ENCODE measurements at places on chromosomes 13 and 19.

DNA sequence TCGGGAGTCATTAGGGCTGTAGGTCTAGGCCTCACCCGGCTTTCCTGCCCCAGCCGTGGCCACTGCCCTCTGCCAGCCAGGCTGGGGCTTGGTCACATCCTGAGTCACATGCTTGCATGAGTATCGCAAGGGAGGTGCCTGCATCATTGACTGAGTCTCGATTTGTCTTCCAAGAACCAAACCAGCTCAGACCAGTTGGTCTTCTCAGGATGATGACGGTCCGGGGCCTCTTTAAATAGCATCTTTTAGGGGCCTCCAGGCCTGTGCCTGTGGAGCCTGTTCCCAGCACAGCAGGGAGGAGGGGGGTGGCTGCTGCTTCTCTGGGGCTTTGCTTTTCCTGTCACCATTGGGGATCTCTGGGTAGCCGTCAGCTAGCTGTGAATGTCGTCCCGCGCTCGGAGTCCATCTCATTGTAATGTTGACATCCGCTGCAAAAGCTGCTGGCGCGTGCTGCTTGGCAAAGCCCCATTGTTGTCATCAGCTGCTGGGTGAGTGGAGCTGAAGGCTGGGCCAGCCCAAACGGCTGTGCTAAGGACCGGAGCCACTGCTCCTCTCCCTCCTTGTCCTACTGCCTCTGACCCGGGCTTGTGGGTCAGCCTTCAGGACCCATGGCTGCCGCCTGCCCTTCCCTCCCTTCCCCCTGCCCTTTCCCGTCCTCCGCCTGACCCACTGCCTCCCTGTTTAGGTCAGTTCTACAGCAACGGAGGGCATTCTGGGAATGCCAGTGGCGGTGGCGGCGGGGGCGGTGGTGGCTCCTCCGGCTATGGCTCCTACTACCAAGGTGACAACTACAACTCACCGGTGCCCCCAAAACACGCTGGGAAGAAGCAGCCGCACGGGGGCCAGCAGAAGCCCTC lies 14.3 kb upstream of the QTRT1 start:
- DNase-seq, result no peak

DNA sequence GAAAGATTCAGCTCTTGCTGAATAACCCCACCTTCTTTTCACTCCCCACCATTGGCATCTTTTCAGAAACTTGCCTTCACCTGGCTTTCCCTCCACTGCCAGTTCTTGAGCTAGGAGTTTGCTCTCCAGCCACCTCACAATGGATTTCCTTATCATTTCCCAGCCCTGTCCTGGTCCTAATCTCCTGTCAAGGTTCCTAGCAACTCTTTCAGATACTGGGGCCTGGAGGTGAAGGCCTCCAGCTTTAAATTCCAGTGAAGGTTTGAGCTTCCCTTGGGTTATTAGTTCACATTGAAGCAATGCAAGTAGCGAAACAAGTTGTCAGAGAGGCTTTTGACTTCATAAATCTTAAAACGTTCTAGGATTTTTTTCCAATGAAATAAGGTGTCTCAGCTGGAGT lies 320.8 kb upstream of the MAB21L1 start:
- DNase-seq, result no peak

- DNase-seq, result no peak
Measured at GRCh38 chr13:102584434-102584833, 12.4 kb upstream of the TPP2 start.

DNA sequence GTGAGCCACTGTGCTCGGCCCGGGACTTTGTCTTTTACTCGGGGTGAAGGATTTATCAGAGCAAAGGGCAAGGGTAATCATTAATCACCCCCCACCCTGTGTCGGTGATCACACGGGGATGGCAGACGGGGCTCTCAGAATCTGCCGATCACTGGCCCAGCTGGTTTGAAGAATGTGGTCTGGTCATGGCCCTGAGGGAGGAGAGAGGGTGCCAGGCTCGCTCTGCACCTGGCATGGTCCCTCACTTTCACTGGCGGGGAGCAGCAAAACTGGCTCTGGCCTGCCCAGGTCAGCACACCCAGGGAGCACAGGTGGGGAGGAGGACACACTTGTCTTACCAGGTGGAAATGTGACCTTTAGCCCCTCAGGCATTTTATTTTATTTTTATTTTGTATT lies 10.2 kb downstream of the REEP6 start:
- no peak for DNase-seq

DNA sequence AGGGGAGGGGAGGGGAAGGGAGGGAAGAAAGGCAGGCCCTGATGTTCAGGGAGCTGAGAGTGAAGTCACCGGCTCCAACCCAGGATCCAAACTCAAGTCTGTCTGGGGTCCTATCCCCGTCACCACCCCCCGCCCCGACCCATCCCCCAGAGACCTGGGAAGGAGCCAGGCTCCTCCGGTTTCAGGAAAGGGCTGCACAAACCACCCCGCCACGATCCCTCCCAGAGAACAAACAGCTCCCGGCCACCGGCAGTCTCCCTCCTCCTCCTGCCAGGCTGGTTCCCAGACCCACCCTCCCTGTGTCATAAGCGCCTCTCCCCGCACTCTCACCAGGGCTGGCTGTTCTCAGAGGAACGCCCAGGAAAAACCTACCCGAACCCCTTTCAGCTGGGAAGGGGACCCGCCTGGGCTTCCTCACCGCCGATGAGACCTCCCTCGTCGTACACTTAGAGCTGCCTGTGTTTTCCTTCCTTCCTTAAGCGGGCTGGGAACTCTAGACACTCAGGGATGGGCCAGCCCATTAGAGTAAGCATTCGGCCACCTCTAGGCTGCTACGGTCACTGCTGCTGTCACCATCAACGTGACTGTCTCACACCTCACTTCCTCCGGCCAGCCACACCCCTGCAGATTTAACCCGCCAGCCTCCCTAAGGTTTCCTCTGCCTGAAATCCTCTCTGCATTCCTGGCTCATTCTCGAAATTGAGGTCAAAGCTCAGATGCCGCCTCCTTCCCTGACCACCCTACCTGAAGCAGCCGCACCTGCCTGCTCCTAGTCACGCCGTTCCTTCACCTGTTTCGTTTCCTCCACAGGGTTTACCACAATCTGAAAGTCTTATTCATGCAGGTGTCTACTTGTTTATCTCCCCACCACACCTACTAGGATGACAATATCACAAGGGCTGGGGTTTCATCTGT lies 6.3 kb upstream of the RDH13 start:
- no peak for DNase-seq

- no peak for DNase-seq
Measured at GRCh38 chr13:30396434-30397075, 25.7 kb upstream of the UBE2L5 start.

- no peak for DNase-seq
Measured at GRCh38 chr13:40336228-40337221, 329.9 kb downstream of the FOXO1 start.

- no peak for DNase-seq
Measured at GRCh38 chr19:14530506-14530905, 1.1 kb downstream of the TECR start.

DNA sequence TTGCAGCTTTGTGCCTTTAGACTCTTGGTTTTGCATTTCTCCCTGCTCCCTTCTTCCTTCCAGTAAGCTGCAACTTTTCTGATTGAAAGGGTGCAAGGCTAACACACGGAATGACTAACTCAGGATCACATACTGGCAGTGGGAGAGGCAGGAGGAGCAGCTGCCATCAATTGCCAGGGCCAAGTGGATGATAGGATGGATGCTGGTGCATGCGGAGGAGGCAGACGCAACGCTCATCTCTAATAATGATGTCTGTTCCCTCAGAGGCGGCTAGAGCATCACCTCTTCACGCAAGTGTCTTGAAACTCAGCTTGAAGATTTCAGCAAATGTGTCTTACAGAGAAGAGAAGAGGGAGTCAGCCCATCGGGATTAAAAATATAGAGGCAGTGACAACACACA lies 49.5 kb upstream of the TPM4 start:
- DNase-seq, result no peak

DNA sequence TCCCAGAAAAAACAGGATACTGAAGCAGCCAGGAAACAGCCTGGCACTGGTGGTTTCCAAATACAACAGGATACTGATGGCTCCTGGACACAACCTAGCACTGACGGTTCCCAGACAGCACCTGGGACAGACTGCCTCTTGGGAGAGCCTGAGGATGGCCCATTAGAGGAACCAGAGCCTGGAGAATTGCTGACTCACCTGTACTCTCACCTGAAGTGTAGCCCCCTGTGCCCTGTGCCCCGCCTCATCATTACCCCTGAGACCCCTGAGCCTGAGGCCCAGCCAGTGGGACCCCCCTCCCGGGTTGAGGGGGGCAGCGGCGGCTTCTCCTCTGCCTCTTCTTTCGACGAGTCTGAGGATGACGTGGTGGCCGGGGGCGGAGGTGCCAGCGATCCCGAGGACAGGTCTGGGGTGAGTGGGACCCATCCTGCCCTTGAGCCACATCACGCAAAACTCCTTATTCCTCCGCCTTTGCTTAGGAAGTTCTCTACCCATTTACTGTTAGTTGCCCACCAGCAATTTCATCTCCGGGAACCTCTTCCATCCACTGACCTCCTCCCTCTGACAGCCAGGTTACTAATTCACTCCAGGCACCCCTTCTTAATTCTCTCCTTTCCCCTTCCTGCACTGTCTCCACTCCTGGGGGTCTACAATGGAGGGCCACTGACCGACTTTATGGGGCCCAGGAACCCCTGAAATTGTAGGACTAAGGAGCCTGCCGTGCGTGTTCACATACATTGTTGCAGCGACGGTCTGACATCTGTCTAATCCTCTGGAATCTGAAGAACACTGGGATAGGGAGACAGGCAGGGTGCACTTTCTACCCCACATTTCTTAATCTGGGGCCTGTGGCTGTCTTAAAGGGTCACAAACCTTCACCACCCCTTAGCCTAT lies 1.2 kb downstream of the ITPKC start:
- DNase-seq, result no peak

GRCh38 chr13:32707471-32707870 lies 121.2 kb downstream of the PDS5B start:
- DNase-seq, result no peak

GRCh38 chr13:107730813-107731212 lies 484.5 kb downstream of the LIG4 start:
- DNase-seq, result no peak

DNA sequence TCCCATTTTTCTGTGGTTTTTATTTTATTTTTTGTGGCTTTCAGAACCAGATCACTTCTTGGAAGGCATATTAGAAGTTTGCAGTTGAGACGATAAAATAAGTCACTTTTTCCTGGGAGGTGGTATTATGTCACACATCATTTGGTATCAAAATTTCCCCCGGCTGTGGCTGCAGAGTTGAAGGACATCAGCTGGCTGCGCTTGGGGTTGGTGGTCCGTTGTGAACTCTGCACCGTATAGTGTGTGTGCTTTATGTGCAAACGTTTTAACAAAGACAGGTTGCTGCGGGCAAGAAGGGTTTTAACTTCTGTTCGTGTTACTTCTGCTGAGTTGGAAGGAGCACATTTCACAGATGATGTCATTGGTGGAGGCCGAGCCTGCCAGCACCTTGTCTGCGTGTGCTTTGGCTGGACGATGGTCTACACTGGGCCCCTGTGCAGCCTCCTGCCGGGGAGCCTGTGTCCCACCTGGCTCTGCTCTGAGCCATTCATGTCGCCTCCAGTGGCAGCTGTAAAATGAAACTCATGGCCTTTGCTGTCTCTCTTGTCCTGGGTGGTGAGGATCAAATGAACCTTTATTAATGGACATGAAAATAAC lies 9.6 kb downstream of the ATP11A start:
- no peak for DNase-seq

- DNase-seq, result no peak
Measured at GRCh38 chr13:98787173-98787572, 34.7 kb upstream of the SLC15A1 start.

DNA sequence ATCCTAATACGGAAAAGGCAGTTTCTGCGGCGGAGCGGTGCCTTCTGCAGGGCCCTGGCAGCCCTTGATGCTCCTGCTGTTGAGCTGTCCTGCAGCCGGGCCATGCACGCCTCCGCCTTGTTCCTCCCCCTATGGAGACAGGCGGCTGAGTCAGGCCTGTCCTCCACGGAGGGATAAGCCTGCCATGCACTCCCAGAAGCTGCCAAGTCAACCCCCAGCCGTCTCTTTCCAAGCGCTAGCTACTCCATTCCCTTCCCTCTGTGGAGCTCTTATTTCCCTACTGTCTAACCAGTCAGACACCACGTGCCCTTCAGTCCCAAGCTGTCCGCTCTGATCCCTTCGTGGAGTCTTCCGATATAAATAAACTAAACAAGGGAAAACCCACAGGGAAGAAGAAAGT lies 197.0 kb downstream of the COL4A1 start:
- DNase-seq, result no peak

DNA sequence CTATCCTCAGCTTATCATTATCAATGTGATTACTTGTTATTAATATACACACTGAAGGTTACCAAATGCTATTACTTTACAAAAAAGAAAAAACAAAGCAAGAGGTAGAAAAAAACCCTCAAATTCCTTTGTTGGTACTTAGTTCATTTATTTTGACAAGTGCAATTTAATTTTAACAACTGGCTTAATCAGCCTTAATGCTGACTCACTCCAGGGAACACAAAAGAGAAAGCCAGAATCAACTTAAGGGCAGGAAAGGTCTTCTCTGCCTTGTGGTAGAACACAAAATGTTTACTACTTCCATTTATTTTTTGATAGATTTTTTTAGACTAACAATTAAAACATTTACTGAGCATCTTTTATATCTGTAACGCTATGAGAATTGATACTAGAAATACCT lies 417.1 kb downstream of the PCDH17 start:
- no peak for DNase-seq

DNA sequence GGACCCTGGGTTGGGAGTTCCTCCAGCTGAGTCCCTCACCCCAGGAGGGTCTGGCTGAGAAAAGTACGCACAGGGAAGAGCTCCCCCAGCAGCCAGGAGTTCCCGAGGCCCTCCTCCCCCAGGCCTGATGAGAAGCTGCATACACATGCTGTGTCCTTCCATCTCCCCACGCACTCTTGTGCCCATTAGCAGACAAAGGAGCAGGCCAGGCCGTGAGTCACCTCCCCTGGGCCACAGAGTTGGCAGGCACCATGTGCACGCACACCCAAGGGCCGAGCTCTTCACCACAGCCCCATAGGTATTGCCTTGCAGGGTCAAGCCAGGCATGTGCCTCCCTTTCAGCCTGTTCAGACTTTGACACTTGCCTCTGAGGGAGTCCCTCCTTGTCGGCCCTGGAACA lies 17.5 kb downstream of the MAU2 start:
- DNase-seq, result no peak

- no peak for DNase-seq
Measured at GRCh38 chr19:55553217-55554182, 8.2 kb upstream of the SBK3 start.
